ENCODE measurements at places on chromosomes 4 and X.

- DNase-seq, result no peak
These were observed 205.9 kb downstream of the AASDH start for GRCh38 chr4:56181140-56181953.

GRCh38 chr4:145523117-145523516 lies 41.5 kb downstream of the SMAD1 start:
- DNase-seq, result no peak

DNA sequence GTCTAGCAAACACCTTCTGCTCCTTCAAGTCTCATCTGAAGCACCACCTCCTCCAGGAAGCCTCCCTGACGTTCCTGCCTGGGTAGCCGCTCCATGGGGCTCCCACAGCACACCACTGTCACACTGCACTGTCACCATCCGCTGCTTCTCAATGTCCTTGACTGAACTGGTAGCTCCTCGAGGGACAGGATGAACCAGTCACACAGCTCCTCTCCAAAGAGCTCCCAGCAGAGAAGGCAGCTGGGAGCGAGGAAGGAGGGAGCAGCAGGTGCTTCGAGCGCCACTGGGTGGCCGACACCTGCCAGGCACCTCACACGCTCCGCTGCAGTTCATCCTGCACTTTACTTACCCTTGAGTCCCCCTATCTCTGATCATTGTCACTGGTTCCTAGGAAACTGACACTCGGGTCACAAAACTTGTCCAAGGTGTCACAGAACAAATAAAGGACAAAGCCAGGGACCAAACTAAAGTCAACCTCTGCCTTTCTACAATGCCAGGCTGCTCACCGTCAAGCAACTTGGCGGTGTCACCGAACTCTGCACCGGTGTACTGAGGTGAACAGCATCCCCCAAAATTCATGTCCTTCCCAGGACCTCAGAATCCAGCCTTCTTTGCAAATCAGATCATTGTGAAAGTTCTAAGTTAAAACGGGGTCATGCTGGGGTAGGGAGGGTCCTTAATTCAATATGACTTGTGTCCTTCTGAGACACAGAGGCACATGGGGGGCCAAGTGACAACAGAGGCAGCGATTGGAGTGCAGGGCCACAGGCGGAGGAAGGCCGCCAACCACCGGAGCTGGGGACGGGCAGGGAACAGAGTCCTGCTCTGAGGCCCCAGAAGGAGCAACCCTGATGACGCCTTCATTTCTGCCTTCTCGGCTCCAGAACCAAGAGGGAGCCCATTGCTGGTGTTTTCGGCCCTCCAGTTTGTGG lies 5.5 kb upstream of the S100P start:
- DNase-seq, result no peak

DNA sequence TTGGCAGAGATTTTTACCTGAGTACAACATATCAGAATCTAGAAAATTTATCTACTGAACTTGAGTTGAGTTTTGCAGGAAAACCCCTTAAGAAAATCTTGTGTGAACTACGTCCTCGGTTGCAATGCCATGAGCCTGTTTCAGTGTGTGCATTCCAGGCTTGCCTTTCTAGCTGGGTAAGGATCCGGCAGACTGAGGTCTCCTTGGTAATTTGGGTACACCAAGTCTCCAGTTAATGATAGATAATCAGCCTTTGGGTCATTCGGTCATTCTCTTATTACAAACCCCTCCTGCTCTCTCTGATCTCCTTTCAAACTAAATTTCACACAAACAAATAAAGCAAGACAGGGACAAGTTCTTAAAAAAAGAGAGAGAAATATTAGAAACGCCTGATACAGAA lies 5.9 kb upstream of the HAND2 start:
- DNase-seq, result no peak

GRCh38 chr4:176964116-176964691 lies 171.5 kb upstream of the VEGFC start:
- no peak for DNase-seq

- no peak for DNase-seq
These were observed 220.0 kb downstream of the PPP3CA start for GRCh38 chr4:101127176-101127790.

DNA sequence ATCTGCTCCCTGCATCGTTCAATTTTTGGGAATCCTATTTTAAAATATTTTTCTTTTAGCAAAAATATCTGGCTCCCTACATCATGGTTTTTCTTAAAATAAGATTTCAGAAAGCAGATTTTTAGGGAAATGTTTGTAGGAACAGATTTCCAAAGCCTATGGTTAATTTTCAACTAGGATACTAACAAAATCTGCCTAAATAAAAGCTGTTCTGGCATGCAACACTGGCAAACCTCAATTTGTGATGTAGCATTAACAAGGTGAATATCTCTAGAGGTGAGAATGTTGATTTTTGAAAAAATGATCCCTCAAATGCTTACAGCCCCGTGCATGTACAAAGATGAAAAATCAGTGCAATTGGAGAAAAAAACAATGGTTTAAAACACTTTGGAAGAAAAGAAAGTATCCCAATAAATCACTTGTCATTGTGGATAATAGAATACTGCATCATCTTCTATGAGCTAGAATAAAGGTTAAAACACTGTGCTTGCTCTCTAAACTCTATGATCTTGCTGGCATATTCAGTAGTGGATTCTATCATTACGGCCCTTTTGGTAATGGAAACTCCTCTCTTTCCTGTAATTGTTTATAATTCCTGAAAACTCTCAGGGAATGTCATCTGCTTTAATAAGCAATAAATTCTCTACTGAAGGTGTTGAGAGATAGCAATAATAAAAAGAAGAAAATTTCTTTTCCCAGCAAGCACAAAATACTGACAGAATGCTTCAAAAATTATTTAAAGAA lies 97.6 kb downstream of the C4orf33 start:
- no peak for DNase-seq

DNA sequence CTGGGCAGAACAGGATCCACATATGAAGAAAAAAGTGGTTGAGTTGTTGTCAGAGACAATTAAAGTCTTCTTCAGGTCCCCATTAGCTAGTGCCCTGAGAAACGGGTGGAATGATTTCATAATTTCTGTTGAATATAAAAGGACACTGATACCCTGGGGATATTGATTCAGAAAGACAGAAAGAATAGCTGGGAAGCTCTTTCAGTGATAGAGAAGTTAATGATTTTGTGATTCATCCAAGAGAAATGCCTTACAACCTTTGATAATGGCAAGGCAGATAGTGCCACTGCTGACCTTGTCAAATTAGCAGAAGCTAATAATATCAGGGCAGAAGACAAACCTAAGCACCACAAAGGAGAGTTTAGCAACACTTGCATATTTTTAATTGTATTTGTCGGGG lies 37.9 kb downstream of the UNC5C start:
- no peak for DNase-seq

GRCh38 chr4:111650674-111651086 lies 494.6 kb upstream of the FAM241A start:
- no peak for DNase-seq

- no peak for DNase-seq
These were observed 210.7 kb upstream of the EOLA2 start for GRCh38 chrX:150148749-150149672.

Data from esophagus squamous epithelium (tissue), 5 donors.